Activated CD4-positive, CD25-positive, alpha-beta regulatory T cell (primary cell): ENCODE measurements at places on chromosomes 2 and 18.

- peak; percentile 30 for DNase-seq
Measured at GRCh38 chr2:128026448-128027277, 1.2 kb downstream of the SAP130 start.

GRCh38 chr2:79162132-79162531 lies 2.6 kb upstream of the REG3A start:
- no peak for DNase-seq

GRCh38 chr2:172079838-172080640 lies 5.3 kb upstream of the DLX1 start:
- no peak for DNase-seq

DNA sequence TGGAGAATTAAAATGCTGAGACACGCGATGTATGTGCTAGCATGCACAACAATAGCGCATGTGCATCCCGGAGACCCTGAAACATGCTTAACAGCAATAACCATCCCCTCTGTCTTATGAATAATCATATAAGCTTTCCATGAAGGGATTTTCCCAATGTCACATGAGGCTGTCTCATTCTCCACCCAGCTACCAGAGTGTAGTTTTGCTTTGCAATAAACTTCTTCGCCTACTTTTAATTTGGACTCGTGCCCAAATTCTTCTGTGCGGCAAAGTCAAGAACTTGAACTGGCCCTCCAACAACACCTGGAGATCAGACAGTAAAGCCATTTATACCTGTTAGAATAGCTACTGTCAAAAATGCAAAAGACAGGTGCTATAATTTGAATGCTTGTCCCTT lies 15.5 kb downstream of the LYG1 start:
- DNase-seq = no peak

DNA sequence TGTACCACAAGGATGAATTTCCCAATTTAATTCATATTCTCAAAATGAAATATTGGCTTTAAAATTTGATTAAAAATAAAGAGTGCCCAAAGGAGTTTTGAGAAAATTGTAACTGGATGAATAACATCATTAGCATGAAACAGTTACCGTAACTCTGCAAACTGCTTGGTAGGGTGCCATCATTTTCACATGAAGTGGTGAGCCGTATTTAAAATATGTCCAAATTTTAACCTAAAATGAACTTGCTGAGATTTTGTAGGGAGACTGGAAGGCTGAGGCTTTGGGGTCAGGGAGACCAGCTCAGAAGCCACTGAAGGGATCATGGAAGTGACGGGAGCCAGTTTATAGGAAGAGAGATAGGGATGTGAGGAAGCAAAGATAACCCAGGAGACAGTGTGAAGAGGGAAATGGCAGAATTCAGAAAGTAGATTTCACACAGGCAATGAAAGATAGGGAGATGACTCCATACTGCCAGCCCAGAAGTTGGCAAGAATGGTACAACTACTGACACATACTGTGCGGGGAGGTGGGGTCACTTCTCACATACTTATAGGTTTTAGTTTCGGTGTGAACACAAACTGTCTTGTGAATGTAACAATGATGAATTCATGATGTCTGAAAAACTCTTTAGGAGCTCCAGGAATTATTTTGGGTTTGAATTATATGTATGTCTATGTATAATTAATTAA lies 53.8 kb downstream of the EFEMP1 start:
- no peak for DNase-seq

GRCh38 chr2:33498291-33498956 lies 22.0 kb downstream of the RASGRP3 start:
- no peak for DNase-seq

DNA sequence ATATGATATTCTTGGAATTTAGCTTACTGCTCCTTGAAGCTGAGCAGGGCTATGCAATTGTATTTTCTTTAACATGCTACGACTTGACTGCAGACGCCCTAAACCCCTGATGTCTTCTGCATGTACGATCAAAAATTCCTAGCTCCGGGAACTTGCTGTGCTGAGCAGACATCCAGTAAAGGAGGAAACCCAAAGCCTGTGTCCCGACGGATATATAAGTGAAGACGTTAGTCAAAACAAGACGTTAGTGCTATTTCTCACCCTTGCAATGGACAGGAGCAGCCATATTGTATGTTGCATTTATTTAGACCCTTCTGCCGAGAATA lies 51.5 kb downstream of the SETBP1 start:
- DNase-seq = no peak

DNA sequence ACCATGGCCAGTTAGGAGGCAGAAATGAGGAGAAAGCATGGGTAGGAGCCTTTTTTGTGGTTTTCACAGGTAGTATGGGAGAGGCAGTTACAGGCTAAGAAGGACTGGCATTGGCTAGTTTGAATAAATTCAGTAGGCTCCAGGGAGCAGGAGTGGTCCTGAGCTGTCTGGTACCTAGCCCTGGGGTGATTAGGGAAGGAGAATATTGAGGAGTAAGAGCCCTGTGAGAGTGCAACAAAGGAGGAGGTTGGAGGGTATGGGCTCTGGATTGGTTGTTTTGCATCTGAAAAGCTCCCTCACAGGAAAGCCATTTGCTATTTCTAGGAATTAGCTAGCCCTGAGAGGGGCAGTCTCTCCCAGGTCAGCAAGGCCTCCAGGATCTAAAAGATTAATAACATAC lies 13.3 kb upstream of the TCF7L1 start:
- no peak for DNase-seq

DNA sequence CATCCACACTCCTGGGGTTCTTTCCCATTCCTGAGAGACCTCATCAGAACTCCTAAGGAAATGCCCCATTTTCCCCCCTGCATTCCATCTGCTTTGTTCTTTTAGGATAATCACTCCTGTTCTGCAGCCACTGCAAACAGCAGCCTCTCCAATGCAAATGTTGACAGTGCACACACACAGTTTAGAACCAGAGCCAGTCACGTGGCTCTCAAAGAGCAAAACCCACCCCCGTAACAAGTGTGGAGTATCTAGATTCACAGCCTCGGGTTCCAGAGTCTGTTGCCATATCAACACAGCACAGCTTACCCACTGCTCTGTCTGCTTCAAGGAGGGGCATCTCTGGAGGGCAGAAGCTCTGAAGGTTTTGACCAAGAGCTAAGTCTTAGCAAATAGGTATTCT lies 180.0 kb downstream of the NAPG start:
- DNase-seq = no peak

DNA sequence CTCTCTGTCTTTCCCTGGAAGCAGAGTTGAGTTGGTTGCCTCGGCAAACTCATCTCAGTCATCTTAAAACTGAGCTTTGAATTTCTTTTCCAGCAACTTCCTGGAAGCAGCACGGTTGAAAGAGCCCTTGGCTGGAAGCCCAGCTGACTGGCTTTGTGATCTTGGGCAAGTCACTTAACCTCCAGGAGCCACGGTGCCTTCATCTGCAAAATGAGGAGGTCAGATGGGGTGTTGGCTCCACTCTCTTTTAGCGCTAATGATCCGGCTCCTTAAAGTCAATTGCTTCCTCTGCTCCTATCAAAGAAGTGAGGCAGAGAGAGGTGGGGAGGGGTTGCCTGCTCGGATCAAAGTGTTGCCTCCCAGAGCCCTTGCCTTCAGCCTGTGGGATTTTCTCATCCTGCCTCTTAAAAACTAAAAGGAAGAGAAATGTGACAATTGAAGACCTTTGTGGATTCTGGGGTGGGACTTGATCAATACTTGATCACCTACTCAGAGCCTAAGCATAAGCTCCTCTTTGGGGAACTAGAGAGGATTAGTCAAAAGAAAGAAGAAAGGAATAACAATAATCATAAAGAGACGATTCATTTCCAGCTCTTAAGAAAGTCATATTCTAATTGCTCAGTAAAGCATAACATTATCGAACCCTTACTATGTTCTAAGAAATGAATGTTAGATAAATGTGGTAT lies 86.6 kb downstream of the MYCN start:
- no peak for DNase-seq

- no peak for DNase-seq
Measured at GRCh38 chr2:226600184-226600583, 199.4 kb downstream of the IRS1 start.

DNA sequence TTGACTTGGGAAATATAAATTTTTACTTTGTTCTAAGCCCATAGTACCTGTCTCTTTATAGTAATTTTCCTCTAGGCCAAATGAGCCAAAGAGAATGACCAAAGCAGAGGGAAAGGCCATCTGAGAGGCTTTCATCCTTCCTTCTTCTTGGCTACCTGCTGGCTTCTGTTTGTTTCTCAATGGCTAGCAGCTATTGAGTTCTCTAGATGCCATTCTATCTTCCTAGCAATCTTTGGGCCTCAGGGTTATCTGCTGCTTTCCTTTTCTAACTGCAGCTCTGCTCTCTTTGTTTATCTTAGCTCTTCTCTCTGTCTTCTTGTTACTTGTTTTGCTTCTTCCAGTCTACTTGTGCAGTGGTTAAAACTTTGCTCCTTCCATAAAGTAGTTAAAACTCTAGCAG lies 601.1 kb upstream of the NRXN1 start:
- DNase-seq = no peak

DNA sequence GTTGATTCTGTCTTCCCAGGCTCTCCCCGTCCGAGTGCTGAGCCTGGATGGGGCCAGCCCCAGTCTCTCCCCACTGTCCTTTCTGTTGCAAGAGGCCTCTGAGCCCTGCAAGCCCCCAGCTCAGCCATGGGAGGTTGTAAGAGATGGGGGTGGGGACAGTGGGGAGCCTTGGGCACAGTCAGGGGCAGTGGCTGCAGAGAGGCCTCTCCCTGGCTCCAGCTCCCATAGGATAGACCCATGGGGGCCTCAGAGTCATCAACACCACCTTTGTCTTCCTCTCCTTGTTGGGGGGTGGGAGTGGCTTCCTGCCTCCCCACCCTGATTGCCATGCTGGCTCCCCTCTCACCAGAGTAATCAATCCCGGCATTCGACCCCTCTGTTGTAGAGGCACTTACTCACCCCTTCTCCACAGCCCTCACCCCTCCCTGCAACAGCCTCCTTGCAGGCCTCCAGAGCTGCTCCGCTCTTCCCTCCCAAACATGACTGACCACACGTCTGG lies 37.5 kb upstream of the NPAS2 start:
- DNase-seq = no peak

- DNase-seq = no peak
Measured at GRCh38 chr2:20618468-20618885, 32.4 kb downstream of the HS1BP3 start.

- no peak for DNase-seq
Measured at GRCh38 chr2:12741380-12741779, 24.6 kb downstream of the TRIB2 start.

- DNase-seq = no peak
Measured at GRCh38 chr2:162172802-162173370, 20.8 kb upstream of the GCG start.

- DNase-seq = no peak
Measured at GRCh38 chr2:3837086-3837485, 133.7 kb downstream of the DCDC2C start.

DNA sequence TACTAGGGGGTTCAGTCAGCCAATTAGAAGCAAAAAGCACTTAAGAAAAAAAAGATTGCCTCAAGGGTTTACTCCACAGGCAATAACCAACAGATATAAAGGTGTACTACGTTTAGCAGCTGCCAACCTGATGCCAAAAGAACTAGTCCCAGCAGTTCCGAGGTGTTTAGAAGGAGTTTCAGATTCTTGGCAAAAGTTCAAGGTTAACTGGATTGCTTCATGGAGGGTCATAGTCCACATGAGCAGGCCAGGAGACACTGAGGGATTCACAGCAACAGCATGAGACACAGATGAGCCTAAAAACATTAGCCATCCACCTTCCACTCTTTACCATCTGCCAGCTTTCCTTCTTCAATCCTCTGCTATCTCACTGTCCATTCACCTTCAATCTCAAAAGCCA lies 4.9 kb upstream of the DNAH7 start:
- no peak for DNase-seq

GRCh38 chr18:7334973-7335568 lies 104.2 kb downstream of the LRRC30 start:
- DNase-seq = no peak

DNA sequence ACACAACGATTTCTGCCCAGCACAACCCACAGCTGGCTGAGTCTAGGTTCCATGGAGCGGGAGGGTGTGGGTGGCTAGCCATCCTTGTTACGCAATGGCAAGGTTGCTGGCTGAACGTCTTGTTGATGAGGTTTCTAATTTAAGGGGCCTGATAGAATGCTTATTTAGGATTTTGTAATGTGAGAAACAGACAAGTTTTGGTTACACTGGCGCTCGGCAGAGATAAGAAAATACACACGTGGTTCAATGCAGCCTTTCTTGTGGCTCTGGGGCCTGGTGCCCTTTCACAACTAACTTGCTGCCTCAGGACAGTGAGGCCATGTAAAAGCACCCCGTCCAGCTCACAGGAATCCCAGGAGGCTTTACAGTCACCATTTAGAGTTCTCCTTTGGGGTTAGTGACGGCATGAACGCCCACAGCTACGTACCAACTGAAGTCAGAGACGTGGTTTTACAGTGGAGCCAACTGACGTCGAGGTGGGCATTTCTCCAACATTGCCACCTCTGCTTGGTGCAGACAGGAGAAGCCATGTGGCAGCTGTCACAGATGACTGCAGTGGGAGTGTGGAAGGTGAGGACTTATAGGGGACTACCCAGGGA lies 29.7 kb upstream of the PIEZO2 start:
- no peak for DNase-seq

GRCh38 chr2:19355416-19355821 lies 3.0 kb downstream of the OSR1 start:
- DNase-seq = no peak

DNA sequence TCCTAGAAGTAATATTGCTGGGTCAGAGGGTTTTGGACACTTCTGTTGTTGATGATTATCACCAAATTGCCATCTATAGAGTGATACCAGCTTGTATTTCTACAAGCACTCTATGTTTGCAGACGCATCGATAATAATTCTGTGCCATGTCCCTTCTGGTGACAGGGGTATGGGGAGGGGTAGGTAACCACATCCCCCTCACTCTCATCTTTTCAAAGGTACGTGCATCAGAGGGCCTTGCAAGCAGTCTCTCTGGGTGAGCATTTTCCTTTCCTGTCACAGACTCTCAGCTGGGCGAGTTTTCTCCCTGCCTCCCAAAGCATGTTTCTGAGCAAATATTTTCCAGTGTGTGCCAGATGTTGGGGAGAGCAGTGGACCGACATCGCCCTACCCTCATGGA lies 98.0 kb downstream of the SMAD7 start:
- no peak for DNase-seq

- DNase-seq = no peak
Measured at GRCh38 chr2:102487761-102488462, 14.9 kb downstream of the SLC9A4 start.

DNA sequence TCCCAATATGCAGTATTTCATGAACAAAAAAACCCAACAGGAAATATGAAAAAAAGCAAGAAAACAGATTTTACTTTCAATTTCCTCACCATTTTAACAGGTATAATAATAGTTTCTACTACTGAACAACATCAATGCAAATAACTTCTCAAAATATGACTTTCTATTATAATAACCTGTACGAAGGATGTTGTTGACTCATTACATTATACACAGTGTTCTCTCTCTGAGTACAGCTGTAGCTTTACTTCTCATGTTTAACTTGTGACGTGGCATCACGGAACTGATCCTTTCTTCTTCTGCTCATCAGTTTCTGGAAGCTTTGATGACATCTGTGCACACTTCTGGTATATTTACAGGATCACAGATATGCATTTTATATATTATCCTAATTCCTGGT lies 40.0 kb downstream of the FAM228A start:
- DNase-seq = no peak
